ENCODE measurements at places on chromosomes 3 and 15.

GRCh38 chr3:73591286-73591800, 33.4 kb downstream of the PDZRN3 start:
- DNase-seq, result no peak

DNA sequence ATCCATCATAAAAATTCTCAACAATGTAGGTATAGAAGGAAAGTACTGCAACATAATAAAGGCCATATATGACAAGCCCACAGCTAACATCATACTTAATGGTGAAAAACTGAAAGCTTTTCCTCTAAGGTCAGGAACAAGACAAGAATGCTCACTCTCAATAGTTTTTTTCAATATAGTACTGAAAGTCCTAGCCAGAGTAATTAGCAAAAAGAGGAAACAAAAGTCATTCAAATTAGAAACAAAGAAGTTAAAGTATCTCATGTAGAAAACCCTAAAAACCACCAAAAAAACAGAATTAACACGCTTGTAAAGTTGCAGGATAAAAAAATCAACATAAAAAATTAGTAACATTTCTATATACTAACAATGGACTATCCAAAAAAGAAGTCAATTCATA, 61.8 kb downstream of the MYH15 start:
- DNase-seq, result no peak

DNA sequence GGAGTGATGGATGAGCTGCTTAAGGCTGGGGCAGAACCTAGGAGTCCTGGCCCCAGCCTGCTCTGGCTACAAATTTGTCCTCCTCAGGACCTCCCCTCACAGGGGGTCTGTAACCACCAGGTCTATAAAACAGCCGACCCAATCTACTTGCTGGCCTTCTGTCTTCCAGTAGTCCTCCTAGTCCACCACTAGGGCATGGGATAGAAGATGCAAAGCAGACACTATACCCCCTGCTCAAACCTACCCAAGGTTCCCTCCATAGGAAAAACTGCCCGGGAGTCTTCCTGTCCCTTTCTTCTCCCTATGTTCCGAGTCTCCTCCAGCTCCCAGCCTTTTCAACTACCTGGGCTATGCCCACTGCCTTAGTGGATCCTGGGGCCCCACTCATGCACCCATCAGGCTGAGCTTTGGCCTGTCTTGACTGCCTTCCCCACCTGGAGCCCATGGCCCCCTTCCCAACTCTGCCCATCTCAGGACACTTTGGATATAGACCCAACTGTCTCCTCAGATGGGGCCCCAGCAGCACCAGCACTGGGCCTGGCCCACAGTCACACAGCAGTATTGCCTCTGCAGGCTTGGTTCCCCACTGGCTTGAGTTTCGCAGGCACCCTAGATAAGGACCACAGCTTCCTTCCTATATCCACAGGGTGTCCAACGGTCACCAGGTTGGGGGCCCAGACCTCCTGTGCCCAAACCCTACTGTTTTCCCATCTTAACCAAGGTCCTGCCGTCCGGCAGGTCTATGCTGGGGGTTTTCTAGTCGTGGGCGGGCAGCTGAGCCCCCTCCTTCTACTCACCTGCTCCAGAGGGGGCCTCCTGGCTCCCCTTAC, 1.1 kb downstream of the HYAL3 start:
- DNase-seq, result no peak

DNA sequence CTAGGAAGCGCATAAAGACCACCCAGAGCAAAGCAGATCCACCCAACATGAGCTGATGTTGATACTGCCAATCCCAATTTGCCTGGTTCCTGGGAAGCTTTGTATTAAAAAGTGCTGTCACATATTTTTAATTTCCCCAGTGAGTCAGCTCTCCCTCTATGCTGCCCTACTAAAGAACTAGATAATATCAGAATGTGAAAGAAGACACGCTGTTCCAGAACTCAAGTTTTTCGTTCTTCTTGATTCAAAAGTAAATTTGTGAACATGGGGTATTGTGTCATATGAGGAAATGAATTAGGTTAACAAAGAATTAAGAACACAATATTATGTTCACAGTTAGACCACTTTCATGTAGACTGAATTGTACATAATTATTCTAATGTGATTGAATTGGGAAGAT, 734.2 kb upstream of the ALCAM start:
- no peak for DNase-seq

DNA sequence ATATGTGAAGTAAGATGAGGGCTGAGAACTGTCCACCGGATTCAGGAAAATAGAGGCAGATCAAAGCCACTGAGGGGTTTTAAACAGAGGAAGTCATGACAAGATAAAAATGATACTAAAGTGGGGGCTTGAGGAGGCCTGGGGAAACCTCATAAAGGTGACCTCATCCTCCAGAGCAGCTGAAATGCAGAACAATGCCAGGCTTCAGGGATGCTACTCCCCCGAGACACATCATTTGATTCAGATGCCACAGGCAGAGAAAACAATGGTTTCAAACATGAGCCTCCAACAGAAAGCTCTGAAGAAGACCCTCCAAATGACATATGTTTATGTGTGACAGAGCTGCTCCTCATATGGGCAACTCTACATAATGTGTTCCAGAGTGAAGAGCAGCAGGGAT, 6.4 kb downstream of the CFAP20DC start:
- no peak for DNase-seq

DNA sequence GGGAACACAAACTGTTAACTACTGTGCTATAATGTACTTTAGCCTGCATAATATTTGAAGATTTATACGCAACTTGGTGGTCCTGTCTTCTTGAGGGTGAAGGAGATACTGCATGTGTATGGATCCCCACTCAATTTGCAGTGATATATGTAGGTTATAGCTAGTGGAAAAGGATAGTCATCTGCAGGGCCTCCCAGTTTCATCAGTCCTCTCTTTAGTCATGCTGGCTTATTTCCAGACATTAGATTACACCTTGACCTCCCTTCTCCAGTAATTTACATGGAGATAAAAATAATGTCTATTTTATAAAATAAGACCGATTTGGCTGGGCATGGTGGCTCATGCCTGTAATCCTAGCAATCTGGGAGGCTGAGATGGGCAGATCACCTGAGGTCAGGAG, 3.7 kb downstream of the NR1D2 start:
- DNase-seq, result no peak

GRCh38 chr3:99997293-99997692, 117.0 kb downstream of the FILIP1L start:
- no peak for DNase-seq

GRCh38 chr3:81749265-81749664, 12.2 kb downstream of the GBE1 start:
- DNase-seq, result no peak

DNA sequence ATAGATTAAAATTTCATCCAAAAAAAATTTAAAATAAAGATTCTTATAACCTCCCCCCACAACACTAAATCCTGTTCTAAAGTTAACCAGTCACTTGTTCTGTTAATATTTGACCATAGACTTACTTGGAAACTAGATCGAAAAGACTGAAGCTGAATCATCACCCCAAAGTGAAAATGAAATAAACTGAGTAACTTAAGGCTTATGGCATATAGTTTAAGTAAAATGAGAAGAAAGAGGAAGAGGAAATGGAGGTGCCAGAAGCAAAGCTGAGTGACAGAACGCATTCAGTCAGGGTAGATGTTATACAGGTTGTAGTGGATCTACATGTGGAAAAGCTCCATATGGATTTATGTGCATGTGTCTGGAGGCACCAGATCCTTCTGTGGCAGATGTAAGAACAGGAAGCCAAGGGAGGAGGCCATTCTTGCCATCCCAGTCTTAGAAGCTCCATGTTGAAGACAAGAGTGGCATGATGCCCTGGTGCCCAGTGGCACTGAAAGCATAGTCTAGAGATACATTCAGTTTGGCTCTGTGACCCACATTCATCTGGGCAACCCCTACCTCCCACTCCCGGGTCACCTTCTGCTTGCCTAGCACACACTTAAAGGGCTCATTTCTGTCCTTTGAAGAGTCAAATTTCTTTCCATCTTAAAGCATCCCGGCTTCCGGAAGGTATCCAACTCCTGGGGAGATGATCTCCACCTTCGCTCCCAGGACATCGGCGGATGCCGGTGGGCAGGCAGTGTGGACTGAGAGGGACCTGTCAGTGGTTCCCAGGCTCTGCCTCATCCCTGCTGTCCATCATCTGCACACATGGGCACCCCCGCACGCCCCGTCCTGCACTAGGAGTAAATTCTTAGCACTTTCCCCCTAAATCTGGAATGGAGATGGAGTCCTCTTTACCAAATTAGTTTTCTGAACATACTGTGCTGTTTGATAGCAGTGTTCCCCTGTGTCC, 90.8 kb downstream of the NEO1 start:
- DNase-seq, result no peak

DNA sequence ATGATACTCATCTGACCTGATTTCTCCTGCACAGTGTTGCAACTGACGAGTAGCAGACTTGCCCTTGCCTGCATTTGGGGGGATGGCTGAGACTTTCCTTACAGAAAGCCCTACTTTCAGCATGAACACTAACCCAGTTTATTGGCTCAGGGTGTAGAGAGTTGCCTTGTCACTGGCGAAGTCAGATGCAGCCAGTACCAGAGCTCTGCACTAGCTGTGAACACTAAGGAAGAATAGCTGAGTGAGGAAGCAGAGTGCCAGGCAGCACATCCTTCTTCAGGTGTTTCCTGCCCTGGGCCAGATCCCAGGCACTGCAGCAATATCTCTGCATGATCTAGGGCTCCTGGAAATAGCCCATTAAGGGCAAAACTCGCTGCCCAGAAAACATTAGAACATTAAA, 154.0 kb upstream of the SYNPR start:
- DNase-seq, result no peak

DNA sequence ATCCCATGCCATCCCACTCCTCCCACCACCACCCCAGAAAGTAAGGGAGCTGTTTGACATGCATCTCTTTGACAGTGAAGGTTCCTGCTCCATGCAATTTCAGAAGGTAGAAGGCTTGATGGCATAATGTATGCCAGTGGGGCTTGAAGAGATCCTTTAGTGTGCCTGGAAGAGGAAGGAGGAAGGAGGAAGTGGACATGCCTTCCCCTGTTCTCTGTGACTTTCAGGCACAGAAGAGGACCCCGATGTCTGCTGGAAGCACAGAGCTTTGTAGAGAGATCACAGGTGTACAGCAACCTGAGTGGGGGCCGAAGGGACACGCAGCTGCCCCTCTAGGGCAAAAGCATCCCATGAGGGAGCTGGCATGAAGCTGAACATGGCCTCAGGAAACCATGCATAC, 171.6 kb downstream of the CD47 start:
- DNase-seq, result no peak

Data from activated CD4-positive, CD25-positive, alpha-beta regulatory T cell (primary cell).